ENCODE measurements at places on chromosomes 4 and X.

DNA sequence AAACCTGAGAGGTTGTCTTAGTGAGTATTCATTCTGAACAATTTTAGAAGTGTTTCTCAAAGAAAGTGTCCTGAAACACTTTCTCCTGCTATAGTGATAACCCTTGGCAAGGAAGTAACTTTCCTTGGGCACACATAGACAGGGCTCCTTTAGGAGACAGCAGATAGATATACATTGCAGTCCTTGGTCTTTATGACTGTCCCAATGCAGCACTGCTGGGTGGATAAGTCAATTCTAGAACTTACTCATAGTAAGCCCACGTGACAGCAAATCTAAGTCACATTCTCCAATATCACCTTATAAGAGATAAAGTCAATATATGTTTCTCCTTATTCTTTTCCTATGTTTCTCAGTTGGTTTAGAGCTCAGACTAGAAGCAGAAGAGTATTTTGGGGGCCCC lies 46.7 kb downstream of the GPRASP3 start:
- no peak for DNase-seq

- DNase-seq: no peak
Measured at GRCh38 chrX:17527135-17527701, 152.2 kb downstream of the NHS start.

GRCh38 chr4:80259012-80259411 lies 7.5 kb upstream of the FGF5 start:
- no peak for DNase-seq

DNA sequence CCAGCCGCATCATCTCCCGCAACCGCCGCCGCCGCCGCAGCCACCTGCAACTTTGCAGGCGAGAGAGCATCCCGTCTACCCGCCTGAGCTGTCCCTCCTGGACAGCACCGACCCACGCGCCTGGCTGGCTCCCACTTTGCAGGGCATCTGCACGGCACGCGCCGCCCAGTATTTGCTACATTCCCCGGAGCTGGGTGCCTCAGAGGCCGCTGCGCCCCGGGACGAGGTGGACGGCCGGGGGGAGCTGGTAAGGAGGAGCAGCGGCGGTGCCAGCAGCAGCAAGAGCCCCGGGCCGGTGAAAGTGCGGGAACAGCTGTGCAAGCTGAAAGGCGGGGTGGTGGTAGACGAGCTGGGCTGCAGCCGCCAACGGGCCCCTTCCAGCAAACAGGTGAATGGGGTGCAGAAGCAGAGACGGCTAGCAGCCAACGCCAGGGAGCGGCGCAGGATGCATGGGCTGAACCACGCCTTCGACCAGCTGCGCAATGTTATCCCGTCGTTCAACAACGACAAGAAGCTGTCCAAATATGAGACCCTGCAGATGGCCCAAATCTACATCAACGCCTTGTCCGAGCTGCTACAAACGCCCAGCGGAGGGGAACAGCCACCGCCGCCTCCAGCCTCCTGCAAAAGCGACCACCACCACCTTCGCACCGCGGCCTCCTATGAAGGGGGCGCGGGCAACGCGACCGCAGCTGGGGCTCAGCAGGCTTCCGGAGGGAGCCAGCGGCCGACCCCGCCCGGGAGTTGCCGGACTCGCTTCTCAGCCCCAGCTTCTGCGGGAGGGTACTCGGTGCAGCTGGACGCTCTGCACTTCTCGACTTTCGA lies 654 bp downstream of the ATOH1 start:
- DNase-seq: no peak

DNA sequence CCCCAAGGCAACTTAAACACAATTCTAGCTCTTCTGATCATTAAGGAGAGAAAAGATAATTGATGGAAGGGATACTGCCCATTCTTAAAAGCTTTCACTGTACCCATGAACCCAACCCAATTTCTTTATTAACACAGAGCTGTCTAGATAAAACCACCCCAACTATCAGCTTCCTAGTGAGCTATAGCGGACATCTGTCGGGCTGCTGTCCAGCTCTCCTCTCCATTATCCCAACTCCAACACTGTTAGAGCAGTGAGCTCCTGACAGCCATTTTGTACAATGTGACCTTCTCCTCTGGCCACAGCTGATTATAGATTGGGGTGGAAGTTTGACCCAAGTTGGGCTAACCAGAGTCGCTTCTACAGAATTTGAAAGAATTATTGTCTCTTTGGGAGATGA lies 66.1 kb downstream of the HADH start:
- no peak for DNase-seq

- peak; percentile 8 for DNase-seq
Measured at GRCh38 chr4:172546782-172547181, 621.8 kb upstream of the GALNT7 start.

- no peak for DNase-seq
Measured at GRCh38 chr4:54400802-54401201, 171.7 kb downstream of the PDGFRA start.

GRCh38 chrX:153397256-153397960 lies 3.7 kb downstream of the PNMA6E start:
- DNase-seq: no peak

GRCh38 chr4:1337376-1337831 lies 9.6 kb upstream of the UVSSA start:
- no peak for DNase-seq

DNA sequence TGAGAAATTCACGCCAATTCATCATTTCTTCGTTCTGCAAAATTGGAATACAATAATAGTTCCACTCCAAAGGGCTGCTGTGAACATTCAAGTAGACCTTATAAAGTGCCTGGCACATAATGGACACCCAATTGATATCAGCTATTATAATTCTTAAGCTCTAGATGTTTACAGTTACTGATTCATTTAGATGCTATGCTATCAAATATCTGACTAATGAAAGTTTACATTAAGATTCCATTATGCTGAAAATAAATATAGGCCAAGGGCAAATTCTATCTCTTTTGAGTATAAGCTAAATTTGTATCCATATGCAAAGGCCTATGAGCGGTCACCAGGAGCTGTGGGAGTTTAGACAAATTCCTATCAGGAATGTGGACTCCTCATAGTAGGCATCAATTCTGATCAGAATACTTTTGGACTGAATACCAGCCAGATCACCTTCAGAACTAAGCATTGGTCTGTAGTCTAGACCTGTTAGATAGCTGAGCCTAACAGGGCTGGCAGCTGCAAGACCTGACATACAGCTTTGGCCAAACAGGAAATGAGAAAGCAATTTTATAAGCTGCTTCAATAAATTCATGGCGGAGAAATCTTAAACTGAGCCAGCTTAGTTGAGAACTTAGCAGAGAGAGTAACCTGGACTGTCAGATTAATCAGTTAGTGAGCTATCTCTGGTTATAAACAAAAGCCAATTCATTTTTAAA lies 384.3 kb upstream of the ACTRT1 start:
- DNase-seq: no peak

DNA sequence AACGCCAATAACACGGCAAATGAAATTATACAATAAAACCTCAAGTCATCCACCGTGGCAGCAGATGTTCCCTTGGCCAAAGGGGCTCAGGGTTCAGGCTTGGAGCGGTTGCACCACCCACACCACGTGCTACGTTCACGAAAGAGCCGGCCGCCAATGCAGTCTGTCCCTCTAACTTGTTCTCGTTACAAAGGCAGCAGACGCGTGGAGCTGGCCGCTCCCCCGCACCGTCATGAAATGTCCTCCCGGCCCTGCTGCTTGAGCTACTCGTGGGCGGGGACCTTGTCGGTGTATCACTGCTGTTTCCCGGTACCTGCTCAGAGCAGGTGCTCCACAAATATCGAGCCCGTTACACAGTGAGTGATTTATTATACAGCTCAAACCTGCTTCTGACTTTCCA lies 36.4 kb upstream of the MAN2B2 start:
- DNase-seq: no peak

DNA sequence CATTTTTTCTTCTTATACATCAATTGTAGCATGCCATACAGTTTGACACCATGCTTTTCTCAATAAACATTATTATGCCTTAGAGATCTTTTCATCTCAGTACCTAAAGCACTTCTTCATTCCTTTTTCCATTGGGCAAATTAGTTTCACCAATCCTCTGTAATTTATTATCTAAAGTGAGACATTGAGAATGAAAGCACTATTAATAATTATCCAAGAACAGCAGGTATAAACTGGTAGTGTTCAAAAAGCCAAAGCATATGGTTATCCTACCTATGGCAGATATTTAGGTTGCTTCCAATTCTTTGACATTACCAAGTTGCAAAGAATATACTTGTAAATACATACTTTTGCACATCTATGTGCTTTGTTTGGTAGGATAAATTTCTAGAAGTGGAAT lies 15.6 kb downstream of the LAMTOR3 start:
- no peak for DNase-seq

DNA sequence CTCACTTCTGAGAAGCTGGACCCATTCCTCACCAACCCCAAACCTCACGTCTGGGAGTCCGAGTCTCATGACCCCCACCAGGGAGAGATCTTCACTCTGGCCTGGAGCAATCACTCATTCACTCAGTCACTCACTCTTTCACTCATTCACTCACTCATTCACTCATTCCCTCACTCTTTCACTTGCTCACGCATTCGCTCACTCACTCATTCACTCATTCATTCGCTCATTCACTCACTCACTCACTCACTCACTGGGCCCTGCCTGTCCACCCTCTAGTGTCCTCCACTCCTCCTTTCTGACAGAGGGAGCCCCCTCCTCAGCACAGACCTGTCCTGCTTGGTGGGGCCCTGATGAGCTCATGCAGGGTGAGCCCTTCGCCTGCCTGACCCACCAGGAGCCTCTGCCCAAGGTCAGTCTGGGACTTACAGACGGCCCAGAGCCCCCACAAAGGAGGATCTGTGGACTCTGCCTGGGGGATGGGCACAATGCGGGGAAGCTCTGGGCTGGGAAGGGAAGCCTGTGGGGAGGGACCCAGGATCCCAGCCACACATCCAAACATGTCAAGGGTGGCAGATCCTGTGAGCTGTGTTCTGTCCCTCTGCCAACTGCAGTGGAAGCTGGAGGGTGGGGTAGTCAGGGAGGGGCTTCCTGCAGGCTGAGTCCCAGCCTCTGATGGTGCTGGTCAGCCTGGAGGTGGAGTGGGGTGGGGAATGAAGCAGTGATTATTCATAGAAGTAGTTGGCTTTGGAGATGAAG lies 18.5 kb downstream of the CPZ start:
- DNase-seq: no peak

GRCh38 chrX:10175319-10175871 lies 18.6 kb downstream of the CLCN4 start:
- no peak for DNase-seq

DNA sequence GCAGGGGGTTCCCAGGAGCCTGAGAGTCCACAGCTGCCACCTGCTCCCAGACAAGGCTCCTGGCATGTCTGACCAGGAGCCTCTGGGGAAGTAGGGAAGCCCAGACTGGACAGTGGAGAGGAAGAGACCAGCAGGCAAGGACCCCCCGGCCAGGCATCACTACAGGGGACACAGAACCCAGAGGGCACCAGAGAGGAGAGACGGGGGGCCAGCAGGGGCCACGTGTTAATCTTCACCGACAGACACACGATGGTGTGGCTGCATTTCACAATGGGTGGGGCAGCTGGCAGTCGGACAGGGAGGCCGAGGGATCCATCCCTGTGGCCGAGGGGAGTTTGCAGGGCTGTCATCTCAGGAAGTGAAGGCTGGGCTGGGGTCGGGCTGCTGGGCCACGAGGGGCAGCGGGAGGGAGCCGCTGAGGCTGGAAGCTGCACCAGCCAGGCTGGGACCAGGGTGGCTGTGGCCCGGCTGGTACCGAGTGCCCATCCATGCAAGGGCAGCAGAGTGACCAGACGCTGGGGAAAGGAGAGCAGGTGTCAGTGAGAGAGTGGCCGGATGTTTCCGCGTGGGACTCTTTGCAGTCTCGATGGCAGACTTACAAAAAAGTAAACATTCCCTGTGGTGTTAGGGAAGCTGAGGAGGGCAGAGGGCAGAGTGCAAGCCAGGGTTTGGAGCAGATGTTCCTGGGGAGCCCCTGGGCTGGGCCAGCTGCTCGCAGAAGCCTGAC lies 4.7 kb downstream of the PDE6B start:
- no peak for DNase-seq

DNA sequence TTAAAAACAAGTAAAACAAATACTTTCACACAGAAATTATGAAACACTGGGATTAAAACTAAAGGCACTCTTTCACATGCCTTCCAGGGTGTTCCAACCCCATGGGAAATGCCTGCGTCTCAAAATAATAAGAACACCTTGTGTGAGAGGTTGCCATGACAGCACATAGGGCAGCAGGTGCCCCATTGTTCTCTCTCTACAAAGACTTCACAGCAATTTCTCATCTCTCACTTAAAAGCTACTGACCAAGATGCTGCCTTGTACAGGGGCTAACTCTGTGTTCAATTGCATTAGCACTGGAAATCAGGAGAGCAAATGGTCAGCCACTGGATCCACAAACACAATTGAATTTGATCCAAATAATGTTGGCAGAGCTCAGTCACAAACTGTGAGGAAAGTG lies 102.5 kb upstream of the GALNTL6 start:
- no peak for DNase-seq

DNA sequence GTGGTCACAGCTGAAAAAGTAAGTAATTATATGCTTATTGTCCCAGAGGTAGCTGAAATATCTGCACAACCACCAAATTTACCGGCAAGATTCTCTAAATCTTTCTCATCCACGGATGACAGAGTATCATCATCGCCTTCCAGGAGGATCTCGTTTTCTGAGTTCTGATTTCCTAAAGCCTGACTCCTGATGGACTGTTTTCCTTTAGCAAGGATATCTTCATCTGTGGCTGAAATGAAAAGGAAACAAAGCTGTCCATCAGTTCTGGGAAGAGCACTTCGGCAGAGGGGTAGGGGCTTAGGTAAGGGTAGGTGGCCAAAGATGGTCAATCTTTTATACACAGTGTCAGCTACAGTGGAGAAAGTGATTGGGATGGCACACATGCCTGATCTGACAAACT lies 8.7 kb downstream of the MAB21L2 start:
- DNase-seq: no peak

DNA sequence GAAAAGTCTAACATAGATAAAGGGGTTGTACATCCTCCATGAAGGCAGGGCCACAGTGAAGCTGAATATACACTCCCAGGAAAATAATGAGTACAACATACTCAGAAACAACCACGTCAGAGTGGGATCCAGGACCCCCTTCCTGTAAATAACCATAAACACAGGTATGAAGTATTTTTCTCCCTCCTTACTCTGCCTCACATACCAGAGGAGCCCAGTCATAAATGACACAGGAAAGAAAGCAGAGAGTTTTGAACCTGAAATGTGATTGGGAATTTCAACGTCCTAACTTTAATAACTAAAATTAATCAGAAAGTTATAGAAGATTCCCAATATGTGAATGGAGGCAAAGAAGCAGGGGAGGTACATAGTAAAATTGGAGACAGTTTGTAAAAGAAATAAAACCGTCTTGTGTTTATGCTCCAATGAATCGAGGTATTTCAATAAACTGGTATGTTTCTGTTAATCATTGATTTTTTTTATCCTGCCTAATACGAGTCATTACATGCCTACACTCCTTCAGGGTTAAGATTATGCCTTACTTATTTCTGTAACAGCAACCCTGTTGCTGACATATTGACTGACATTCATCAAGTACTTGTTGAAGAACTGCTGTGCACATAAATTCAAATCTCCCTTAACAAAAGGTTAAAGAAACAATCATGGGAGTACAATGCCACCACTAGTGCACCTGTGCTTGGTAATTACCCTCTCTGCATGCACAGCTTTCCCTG lies 431.3 kb downstream of the KCNIP4 start:
- no peak for DNase-seq

GRCh38 chr4:56782019-56782418 lies 39.5 kb downstream of the SPINK2 start:
- DNase-seq: no peak

GRCh38 chrX:104488811-104489210 lies 77.2 kb upstream of the IL1RAPL2 start:
- DNase-seq: no peak

GRCh38 chrX:22538580-22538979 lies 265.9 kb downstream of the CBLL2 start:
- DNase-seq: no peak

- no peak for DNase-seq
Measured at GRCh38 chr4:1882850-1883271, 11.7 kb downstream of the NSD2 start.

All from GM12878 (cell line).